ENCODE measurements at places on chromosomes 2 and 18. TPM values are rescaled to one million over a fixed set of nuclear protein-coding genes. Genes with fewer than 3 reads are reported as not detected.

Gene ACMSD
- total RNA-seq = not detected

Gene FBXO48
- total RNA-seq = 1.1 TPM

Gene KIF1A
- 0.65 TPM for total RNA-seq

Gene SPATA3
- not detected for total RNA-seq

Gene WDFY1
- total RNA-seq = 10.8 TPM

- DNase-seq = no peak
Measured at GRCh38 chr2:11305338-11305737, 39.1 kb downstream of the ROCK2 start.

- no peak for DNase-seq
Measured at GRCh38 chr2:202608142-202608852, 26.5 kb upstream of the FAM117B start.

DNA sequence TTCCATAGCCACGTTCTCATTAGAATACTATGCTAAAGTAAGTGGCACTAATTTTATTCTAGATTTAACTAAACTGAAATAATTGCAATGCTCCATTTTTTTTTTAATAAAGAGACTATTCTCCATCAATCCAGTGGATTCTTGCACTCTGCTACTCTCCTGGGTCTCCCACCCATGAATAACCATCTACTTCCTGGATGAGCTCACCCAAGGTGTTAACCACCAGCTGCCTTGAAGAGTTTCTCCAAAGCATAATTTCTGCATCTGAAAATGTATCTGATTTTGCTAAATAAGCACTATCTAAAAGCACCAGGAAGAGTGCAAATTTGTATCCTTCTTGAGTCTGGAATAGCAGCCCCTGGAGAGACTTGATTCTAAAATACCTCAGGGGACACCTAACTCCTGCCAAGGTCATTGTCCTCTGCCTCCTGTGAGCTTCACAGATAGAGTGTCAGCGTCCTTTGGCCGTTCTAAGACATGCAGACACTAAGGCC, 41.6 kb upstream of the SH3BP4 start:
- no peak for DNase-seq

DNA sequence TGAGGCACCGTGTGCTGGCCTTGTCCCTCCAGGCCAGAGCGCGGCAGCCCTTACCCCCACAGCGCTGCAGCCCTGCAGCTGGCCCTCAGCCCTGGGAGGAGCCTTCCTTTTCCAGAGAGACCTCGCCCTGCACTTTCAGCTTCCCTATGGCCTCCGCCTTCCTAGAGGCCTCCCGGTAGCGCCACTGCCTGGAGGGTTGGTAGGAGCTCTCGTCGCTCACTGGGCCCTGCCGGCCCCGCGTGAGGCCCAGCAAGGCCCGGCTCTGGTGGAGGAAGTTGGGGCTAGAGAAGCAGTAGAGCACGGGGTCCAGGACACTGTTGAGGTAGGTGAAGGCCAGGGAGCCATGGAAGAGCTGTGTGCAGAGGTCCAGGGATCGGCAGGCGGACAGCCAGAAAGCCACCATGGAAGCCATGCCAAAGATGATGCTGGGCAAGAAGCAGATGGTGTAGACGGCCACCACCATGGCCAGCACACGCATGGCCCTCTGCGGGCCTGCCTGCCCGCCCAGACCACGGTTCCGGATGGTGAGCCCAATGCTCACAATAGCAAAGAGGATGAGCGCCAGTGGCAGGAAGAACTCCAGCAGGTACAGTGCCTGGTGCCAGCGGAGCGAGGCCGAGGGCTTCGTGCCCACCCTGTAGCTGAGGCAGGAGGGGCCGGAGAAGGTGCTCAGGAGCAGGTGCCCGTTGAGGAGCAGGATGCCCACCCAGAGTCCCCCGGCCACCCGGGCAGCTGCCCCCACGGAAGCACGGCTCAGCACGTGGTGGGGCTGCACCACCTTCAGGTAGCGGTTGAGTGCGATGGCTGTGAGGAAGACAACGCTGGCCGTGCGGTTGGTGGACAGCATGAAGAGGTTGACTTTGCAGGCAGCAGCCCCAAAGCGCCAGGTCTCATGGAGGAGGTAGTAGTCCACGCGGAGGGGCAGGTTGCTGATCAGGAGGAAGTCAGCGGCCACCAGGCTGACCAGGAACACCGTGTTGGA, 821 bp downstream of the OXER1 start:
- no peak for DNase-seq
